Stimulated activated CD8-positive, alpha-beta memory T cell treated with anti-CD3 and anti-CD28 coated beads, Interleukin-15, amount 100 ng/mL, for 24 hours (primary cell): ENCODE measurements at places on chromosomes 6 and 20.

DNA sequence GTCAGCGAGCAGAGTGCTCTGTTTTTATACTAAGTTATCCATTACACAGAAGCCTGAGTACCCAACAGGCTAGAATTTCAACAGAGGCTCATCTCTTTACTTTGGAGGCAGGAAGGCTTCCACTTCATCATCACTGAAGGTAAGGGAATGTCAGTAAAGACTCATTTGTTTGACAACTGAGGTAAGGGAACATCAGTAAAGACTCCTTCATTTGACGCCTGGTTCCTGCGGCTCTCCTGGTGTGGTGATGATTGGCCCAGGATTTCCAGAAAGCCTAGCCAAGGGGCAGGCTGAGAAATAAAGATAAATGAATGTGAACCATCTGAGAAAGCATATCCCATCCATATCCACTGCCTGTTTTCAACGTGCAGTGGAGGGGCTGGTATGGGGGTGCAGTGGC lies 244.6 kb upstream of the ECI2 start:
- DNase-seq = no peak

- no peak for DNase-seq
Observed at GRCh38 chr6:108781419-108782100, 66.7 kb upstream of the ARMC2 start.

- DNase-seq = no peak
Observed at GRCh38 chr6:136763255-136763654, 29.0 kb downstream of the MAP3K5 start.

- no peak for DNase-seq
Observed at GRCh38 chr20:33647603-33648395, 14.3 kb upstream of the C20orf144 start.

GRCh38 chr6:106084106-106084988 lies 1.8 kb upstream of the PRDM1 start:
- DNase-seq = no peak

- DNase-seq = no peak
Observed at GRCh38 chr6:14888575-14889000, 357.3 kb upstream of the JARID2 start.

- no peak for DNase-seq
Observed at GRCh38 chr6:147287869-147288271, 83.7 kb downstream of the STXBP5 start.

DNA sequence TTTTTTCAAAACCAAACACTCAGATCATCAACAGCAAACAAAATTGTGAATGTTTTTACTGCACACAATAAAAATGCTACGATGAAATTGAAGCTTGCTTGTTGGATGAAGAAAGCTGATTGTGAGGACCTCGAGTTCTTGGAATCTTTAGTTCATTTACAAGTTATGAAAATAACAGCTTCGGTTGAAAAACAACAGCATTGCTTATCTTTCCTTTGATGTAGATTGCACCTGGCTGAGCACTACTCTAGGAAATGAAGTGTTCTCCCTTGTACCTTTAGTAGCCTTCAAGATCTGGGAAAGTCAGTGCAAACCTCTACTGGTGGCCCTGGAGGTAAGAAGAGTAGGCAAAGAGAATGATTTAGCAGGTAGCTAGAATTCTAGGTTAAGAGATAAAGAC lies 2.2 kb upstream of the HMGN3 start:
- no peak for DNase-seq

DNA sequence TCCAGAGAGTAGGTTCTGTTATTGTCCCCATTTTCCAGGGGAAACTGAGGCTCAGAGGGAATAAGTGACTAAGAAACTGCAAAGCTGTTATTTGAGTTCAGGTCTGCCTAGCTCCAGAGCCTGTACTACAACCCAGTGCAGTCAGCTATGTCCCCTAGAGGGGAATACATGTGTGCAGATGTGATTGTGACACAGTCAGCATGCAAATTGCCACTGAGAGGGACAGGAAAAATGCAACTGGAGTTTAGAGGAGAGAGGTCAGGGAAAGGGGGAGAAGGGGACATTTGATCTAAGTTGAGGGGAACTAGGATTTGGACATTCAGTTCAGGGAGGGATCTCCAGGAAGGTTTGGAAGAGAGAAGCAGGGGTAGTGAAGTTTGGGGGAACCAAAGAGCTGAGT lies 38.6 kb upstream of the EPB41L1 start:
- no peak for DNase-seq

- DNase-seq = no peak
Observed at GRCh38 chr6:31825553-31825952, 2.0 kb upstream of the HSPA1B start.

GRCh38 chr20:31674895-31675827 lies 37.4 kb downstream of the COX4I2 start:
- DNase-seq = peak; percentile 17

DNA sequence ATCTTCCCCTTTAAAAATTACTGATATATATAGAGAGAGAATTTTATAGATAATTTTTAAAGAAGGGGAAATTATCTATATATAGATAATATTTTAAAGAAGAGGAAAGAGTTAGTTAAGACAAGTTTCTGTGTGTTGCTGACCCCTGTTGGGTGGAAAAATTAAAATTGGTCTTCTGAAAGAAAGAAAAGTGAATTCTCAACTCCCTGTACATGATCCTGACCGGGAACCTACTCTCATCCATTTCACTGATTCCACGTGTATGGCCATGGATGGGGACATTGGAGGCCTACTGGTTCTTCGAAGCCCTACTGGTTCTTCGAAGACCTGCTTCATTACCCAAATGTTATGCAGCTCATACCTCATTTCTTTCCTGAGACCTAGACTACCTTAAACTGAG lies 53.0 kb upstream of the TCF21 start:
- DNase-seq = no peak

DNA sequence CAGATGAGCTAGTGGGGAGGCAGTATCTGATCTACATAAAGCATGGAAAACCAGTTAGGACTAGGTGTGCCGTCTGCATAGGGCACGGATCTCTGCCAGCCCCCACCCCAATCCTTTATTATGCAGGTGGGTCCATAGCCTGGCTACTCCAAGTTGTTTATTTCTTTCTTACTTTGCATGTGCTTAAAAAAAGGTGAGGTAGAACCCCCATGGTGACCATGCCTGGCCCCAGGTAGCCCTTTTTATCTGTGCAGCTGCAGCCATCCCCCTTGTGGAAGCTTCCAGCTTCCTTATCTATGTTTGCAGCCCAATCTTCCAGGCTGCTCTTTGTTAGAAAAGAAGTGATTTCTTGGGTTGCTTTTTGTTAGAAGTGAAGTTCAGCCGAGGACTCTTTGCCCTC lies 9.0 kb upstream of the TREM2 start:
- no peak for DNase-seq

- DNase-seq = no peak
Observed at GRCh38 chr6:108133594-108134179, 32.1 kb upstream of the NR2E1 start.

GRCh38 chr6:138403324-138403800 lies 661 bp upstream of the HEBP2 start:
- peak; percentile 6 for DNase-seq

GRCh38 chr6:167998215-167998614 lies 744 bp downstream of the KIF25 start:
- DNase-seq = no peak
